Prostate gland (tissue), 2 donors: ENCODE measurements at places on chromosomes 16 and 17. TPM values are rescaled to one million over a fixed set of nuclear protein-coding genes. Genes with fewer than 3 reads are reported as not detected.
A peak's percentile ranks its signal among the peaks of the same experiment; 100 is the strongest.

GRCh38 chr17:14341866-14342265 lies 41.0 kb downstream of the HS3ST3B1 start:
- no peak for DNase-seq

DNA sequence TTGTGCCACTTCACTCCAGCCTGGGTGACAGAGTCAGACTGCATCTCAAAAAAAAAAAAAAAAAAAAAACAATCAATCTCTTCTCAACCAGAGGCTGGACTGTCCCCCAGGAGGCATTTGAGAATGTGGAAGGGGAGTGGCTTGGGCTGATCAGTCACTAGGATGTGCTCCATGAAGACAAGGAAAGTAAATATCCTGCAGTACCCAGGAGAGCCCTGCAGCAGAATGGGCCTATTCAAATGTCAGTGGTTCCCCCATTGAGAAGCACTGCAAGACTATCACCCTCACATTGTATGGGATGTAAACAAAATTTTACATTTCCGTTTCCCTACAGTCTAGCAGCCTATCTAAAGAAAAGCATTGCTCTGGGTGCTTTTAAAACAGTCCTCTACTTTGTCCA lies 70.3 kb downstream of the DNAH9 start:
- no peak for DNase-seq

DNA sequence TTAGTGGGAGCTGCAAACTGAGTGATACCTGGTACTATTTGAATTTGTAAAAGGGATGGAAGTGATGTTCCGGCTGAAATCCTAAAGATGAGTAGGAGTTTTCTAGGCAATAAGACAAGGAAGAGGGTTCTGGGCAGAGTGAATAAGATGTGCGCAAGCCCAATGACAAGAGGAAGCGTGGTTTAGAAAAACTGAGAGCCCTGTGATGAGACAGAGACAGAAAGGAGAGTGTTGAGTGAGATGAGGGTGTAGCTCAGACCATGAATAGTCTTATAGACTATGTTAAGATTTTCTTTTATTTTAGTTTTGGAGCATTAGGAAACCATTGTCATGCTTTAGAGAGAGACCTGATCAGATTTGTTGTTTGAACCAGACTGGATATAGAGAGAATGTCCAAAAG lies 50.2 kb downstream of the COX10 start:
- DNase-seq = no peak

- DNase-seq = no peak
These were observed 2.8 kb upstream of the ZNRF1 start for GRCh38 chr16:74995986-74996385.

- no peak for DNase-seq
These were observed 17.1 kb downstream of the FOXK2 start for GRCh38 chr17:82536512-82537201.

DNA sequence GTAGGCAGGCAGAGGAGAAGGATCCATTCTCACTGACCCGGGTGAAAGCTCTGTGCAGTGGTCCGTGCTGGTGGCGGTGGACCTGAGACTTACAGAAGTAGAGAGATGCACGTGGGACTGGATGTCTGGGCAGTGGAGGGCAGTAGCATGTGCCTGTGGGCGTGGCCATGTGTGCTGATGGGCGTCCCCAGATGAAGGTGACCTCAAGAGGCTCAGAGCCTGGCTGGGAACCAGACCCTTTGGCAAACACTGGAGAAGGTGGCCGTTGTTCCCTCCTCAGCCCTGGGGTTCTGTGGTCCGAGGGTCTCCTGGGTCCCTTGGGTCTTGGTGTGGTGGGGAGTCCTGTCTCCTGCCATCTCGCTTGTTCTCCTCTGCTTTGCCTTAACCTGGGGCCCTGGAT lies 15.6 kb downstream of the WSCD1 start:
- DNase-seq = no peak

GRCh38 chr16:66211651-66212050 lies 154.8 kb upstream of the CDH5 start:
- no peak for DNase-seq

- DNase-seq = no peak
These were observed 234.9 kb downstream of the IRF8 start for GRCh38 chr16:86133847-86134375.

The PRSS33 gene
- total RNA-seq = not detected

- DNase-seq = peak; percentile 85
These were observed 356.3 kb upstream of the TNRC6C start for GRCh38 chr17:77602062-77602746.

The P2RX1 gene
- 3.8 TPM for total RNA-seq

GRCh38 chr16:52963212-52963854 lies 89.4 kb downstream of the CHD9NB start:
- no peak for DNase-seq

- peak; percentile 70 for DNase-seq
These were observed 2.5 kb downstream of the VASN start for GRCh38 chr16:4373909-4374742.

The TNFSF13 gene
- total RNA-seq = 21.1 TPM

DNA sequence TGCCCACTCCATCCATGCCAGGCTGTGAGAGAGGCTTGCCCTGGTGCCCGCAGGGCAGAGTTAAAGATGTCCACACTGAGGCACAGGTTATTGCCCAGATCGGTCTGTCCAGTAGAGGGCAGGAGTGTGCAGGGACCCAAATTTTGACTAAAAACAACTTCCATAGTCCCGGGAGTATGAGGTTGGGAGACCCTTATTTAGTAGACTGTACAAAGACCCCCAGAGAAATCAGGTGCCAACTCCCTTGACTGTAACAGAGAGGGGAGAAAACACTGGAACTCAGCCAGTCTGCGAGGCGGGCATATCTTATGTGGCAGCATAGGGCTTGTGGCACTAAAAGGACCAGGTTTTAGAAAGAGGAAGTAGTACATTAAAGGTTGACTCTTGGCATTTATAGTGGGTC lies 43.4 kb downstream of the HNF1B start:
- DNase-seq = no peak

GRCh38 chr17:48593840-48594537 lies 410 bp upstream of the HOXB5 start:
- peak; percentile 20 for DNase-seq

GRCh38 chr16:67198238-67198734 lies 645 bp upstream of the ELMO3 start:
- peak; percentile 47 for DNase-seq

DNA sequence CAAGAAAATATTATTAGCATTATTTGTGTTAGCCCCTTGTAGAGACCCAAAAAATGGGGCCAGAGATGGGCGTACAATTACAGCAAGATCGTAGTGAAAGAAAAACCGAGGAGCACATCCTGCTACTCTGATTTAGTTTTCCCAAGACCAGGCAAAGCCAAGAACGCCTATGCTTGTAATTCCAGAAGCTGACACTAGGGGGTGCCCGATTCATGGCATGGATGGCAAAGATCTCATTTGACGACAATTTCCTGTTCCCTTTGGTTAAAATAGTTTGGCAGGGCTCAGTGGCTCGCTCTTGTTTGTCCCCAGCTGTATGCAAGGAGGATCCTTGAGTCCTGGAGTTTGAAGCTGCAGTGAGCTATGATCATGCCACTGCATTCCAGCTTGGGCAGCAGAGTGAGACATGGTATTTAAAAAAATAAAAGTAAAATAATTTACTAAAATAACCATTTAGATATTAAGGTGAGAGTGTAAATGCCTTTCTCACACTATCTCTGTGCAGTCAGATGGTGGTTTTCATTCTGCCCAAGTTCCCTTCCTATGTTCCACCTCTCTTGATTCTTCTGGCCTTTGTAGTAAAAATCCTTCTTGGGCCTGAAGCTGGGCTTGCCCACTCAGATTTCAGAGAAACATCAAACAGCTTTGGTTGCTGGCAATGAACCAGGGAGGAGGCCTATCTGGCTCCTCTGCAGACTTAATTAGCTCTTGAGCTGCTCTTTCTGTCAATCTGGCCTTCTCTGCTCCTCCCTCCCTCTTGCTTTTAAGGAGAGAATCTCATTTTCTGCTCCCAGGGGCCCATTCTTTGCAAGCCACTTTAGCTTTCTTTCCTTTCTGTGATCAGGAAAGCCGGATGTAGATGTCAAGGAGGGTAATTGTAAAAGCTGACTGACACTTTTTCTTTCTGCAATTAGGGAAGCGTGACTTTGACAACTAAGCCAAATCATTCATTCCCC lies 31.2 kb downstream of the TMEM238L start:
- DNase-seq = peak; percentile 29

GRCh38 chr16:27367461-27368357 lies 34.3 kb upstream of the IL21R start:
- peak; percentile 65 for DNase-seq

GRCh38 chr16:83402160-83402814 lies 405.5 kb upstream of the HSBP1 start:
- no peak for DNase-seq

The CD79B gene
- total RNA-seq = 2.2 TPM

The ITGA2B gene
- total RNA-seq = 0.27 TPM

The SLC38A8 gene
- not detected for total RNA-seq
